ENCODE measurements at places on chromosomes 2 and 18.

DNA sequence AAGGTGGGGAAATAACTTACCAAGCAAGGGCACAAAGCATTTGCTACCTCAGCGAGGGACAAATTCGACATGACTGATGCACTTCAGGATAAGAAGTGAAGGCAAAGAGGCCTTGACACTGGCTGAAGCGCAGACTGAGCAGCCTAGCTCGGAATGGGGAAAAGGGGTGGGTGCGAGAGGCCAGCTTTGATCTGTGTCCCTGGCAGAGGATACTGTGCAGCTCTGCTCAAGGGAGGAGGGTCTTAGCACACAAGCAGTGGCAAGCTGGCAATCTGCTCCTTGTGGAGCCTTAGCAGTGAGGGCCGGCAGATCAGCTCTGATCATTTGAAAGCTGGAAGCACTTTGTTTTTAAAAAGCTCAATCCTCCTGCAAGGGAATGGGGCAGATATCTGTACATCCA, 222.3 kb downstream of the ZBTB7C start:
- DNase-seq = no peak

DNA sequence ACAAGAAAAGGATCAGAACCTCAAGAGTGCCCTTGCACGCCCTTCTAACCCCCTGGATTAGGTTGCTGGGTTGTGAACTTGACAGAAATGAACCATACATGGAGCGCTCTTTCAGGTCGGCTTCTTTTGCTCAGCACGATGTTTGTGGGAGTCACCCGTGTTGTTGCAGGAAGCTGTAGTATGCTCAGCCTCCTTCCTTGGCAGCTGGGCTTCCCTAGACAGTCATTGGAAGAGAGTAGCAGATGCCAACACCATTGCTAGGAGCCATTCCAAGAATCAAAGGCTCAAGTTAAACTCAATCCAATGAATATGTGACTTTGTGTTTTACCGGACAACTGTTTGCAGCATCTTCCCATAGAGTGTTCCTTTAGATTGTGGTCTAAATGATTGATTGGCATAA, 47.0 kb downstream of the RAB12 start:
- no peak for DNase-seq

DNA sequence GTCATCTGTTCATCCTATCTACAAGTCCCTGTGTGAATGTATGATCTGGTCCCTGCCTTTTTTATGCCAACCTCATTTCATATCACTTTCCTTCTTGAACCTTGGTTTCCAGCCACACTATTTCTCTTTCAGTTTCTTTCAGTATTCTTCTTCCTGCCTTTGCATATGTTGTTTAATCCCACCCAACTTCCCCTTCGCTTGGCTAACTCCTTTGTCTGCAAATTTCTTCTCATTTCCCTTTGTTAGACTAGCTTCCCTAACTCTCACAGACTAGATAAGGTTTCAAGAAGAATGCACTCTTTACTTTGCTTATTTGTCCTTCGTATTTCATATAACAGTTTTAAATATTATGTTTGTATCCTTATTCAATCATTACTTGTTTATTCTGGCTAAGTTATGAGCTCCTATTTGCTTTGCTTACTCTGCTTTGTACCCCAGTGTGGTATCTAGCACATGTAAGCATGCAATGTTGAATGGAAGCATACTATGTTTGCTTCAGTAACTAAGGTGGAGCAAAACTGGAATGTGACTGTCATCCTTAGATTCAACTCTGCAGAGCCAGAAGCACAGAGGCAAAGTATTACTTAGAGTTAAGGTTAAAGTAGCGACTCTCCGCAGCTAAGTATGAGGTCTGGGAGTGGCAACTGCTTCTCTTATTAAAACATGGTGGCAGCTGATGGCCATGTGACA, 681.3 kb downstream of the CPS1 start:
- DNase-seq = no peak

- no peak for DNase-seq
These were observed 4.8 kb upstream of the KCNG2 start for GRCh38 chr18:79792988-79793355.

DNA sequence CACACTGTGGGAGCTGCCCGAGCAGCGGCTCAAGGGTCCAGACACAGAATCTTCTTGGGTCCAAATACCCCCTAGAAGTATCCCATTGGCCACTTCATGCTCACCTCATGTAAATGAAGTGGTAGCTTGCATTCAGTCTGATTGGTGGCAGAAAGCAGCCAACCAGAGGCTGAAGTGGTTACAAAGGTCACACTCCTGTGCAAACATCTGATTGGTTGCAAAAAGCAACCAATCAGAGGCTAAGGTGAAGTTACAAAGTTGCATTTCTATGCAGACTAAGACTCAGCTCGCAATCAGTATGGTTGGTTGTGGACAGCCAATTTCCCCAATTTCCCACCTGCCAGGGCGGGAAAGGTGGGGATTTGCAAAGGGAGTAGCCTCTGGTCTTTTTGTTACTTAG, 94.3 kb downstream of the DGKD start:
- DNase-seq = no peak

GRCh38 chr2:3426615-3427014, 47.1 kb downstream of the TRAPPC12 start:
- DNase-seq = no peak

GRCh38 chr2:20557635-20558034, 93.3 kb downstream of the HS1BP3 start:
- DNase-seq = no peak

DNA sequence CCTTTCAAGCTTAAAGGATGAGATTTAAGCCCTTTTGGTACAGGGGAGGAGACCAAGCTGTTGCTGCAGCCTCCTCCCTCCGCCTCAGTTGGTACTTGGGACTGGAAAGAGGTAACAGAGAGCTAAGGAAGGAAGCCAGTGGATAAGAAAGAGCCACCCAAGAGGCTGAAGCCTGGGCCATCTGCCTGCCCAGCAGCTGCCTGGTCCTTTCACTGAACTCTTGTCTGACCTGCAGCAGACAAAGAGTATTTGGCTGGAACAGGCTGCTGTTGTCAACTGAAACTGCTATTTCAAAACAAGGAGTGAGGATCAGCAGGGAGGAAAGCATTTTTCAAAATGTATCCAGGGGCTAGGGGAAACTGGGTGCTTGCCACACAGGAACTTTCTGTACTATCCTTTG, 30.3 kb downstream of the TNS1 start:
- no peak for DNase-seq

DNA sequence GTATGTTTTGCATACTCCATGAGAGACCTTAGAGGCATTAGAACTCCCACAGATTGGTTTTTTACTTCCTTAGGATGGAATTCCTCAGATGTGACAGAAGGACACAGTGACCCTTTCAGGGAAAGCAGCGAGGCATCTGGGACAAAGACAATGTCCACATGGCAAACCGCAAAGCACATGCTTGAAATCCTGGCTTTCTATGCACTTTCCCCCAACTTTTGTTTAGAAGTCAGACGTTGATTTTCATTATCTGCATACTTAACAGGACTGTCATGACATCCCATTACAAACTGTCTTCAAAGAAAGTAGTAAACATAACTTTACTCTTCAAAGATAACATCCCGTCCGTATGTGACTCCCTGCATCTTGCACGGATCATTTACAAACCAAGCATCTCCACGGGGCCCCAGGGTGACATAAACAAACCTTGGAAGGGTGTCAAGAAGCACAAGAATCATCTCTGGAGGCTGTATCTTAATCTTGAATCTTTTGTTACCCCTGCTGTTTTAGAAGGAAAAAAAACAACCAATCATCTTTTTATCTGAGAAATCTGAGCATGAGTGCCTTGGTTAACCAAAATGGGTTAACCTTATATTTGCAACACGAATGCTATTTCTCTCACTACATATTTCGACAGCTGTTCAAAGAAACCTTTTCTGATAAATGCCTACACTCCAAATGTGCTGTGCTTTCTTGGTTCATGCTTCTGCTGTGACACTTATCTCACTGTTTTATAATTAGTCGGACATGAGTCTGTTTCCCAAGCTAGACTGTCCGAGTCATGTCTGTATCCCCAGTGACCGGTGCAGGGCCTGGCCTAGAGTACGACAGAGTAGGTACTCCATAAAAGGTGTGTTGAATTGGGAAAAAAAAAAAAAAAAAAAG, 90.8 kb downstream of the CCBE1 start:
- DNase-seq = no peak

- no peak for DNase-seq
These were observed at the start of gene SAG for GRCh38 chr2:233307565-233307964. TSS of gene SAG (plus strand) at chr2:233307816. CDS start at chr2:233309190, 1,374 bp downstream.

GRCh38 chr2:64396001-64396400, 58.0 kb upstream of the LGALSL start:
- no peak for DNase-seq

GRCh38 chr2:239121600-239122012, 273.7 kb downstream of the TWIST2 start:
- DNase-seq = no peak

GRCh38 chr2:112603731-112604130, 19.3 kb downstream of the CHCHD5 start:
- DNase-seq = no peak

DNA sequence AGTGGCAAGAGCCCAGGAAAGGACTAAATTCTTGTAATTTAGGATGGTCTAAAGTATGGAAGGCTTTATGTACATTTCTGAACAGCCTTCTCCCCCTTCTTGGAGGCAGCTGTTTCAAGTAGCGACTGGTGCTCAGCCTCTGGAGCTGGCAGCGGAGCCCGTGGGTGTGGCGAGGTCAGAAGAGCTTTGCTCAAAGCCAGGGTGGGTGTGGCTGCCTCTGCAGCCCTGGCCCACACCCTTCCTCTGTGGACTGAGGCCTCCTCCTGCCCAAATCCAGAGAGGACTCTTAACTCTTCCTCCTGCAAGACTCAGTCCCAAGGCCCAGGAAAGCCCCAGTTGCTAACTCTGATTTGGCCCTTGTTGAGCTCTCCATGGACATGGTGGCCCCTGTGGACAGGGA, 202.1 kb upstream of the REV1 start:
- no peak for DNase-seq

DNA sequence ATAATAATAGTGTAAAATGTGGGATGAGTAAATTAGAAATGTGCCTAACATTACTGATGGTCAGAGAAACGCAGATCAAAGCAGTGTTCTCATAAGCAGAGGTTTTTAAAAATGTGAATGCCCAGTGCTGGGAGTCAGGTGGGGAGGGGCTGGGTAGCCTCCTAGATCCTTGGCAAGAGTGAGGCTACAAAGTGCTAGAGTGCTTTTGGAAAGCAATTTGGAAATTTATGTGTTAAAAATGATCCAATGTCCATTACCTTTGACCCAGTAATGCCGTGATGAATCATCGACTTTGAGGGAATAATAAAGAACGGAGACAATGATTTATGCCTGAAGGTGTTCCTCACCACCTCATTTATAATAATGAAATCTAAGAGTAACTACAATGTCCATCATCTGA, 44.9 kb upstream of the TWIST2 start:
- DNase-seq = no peak

DNA sequence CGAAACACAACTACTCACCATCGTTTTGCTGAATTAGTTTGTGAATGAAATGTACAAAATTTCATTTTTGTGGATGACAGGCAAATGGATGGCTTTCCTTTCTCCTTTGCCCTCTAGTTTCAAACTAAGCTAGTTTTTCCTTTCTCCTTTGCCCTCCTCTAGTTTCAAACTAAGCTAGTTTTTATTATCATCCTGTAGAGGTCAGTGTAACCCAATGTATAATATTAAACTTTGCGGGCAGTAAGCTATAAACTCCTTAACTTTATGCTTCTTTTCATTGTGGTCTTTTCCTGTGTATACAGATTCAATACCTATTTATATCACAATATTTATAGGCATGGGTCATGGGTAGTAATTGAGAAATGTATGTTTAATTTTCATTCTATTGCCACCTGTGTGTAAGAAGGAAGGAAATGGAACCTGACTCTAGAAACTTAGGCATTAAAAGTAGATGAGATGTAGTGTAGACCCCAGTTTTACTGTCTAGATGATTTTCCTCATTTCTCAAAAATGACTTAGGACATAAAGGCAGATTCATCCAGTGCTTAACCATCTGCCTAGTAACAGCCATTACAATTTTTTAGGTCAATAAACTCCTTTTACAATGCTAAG, 58.1 kb downstream of the MAP3K19 start:
- no peak for DNase-seq

GRCh38 chr2:45268631-45269030, 259.4 kb upstream of the SIX2 start:
- no peak for DNase-seq

GRCh38 chr2:10196110-10196892, 73.8 kb downstream of the RRM2 start:
- DNase-seq = no peak

- no peak for DNase-seq
These were observed 132.2 kb downstream of the DOCK10 start for GRCh38 chr2:224909885-224910573.

GRCh38 chr2:192288295-192288694, 93.6 kb upstream of the TMEFF2 start:
- DNase-seq = no peak

DNA sequence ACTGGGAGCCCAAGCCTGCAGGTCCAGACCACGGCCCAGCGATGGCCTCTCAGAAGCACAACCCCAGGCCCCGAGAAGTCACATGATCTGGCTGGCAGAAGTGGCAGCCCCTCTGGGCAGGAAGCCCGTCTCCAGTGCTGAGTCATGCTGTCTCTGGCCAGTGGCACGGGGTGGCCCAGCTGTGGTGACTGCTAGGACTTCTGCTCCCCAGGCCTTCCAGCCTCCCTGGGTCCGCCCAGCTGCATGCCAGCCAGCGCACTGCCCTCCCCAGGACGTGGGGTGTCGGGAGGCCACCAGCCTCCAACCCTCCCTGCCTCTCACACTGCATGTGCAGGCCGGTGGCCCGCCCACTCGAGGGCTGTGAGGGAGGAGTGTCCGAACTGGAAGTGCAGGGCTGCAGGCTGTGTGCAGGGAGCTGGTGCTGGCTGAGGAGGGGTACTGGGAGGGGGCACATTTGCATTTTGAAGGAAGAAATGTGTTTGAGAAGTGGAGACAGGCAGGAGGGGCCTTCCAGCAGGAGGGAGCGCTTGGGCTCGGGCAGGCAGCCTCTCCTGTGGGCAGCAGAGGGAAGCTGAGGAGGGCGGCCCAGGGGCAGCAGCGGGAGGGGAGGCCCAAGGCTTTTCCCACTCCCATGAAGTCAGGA, 17.0 kb upstream of the HPCAL1 start:
- no peak for DNase-seq

- no peak for DNase-seq
These were observed 438.1 kb upstream of the ST6GAL2 start for GRCh38 chr2:107323946-107324565.

DNA sequence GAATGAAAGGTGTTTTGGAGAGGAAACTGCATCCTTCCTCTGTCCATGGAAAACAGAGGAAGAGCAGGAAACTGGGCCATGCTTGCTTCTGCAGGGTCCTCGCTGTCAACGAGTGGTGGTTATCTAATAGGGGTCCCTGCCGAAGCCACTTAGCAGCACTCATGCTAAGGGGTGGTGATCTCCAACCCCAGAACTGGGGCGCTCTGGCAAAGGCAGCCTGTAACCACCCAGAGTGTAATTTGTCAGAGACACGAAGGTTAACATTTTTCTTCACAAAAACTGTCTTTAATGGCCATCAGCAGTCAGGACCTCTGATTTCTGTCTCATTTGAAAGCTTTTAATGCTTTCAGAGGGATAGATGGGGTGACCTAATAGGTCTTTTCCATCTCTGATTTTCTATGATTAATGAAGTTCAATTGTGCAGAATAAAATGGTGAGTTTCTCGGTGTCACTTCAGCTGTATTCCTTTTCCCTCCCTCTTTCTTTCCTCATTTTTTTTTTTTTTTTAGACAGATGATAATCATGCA, 231.3 kb upstream of the CELF4 start:
- no peak for DNase-seq

Data from activated T-helper 1 cell treated with anti-CD3 and anti-CD28 coated beads, Interleukin-2, amount 50 U/mL, for 16 hours (primary cell).